Stimulated activated CD4-positive, alpha-beta T cell treated with anti-CD3 and anti-CD28 coated beads, Interleukin-15, amount 100 ng/mL, for 48 hours (primary cell): ENCODE measurements at places on chromosomes 6 and 20.

DNA sequence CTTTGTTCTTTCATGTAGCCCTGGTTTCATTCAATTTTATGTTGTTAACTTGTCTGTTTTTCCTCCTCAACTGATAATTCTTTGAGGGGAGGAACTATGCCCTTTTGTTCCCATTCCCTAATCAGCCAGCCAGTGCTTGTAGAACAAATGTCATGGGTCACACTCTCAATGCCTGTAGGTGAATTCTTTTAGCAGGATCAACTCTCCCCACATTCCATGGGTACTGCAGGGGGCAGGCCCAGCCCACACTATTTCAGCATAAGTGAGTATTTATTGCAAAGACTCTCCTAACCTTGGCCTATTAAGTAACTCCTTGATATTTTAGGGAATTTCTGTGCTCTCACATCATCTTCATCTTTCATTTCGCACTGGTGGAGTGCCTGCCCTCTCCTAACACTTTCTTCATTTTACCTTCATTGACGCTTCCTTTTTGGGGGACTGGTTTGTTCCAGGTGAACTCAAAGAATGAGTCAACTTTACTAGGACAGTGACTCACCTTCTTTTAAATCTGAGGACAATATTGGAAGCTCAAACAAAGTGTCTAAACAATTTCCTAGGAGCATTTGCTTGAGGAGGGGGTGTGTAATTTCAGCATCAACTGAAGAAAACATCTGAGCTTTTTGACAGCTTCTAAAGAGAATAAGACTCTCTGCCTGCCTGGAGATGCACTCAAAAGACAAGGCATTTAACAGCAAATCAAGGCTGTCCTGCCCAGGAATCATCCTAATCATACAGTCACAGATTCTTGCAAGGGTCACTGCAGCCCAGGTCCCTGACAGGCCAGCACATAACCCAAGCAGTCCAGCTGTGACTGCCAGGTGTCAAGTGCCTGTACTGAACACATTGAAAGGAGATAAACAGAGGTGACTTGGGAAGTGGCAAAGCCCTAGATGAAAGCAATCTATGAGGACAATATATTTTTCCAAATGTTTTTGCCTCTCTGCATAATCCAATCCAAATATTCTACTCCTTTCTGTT, 263.9 kb upstream of the PRND start:
- no peak for DNase-seq

- DNase-seq, result no peak
Measured at GRCh38 chr6:90612313-90612680, 25.4 kb upstream of the MAP3K7 start.

- DNase-seq, result no peak
Measured at GRCh38 chr6:52787917-52788316, 15.7 kb downstream of the GSTA1 start.

GRCh38 chr20:12687476-12687875, 321.3 kb upstream of the SPTLC3 start:
- DNase-seq, result no peak

GRCh38 chr20:52235129-52235528, 43.5 kb upstream of the ZFP64 start:
- no peak for DNase-seq

GRCh38 chr6:133245422-133245903, 4.3 kb downstream of the EYA4 start:
- no peak for DNase-seq

GRCh38 chr20:55538261-55538908, 466.9 kb downstream of the CBLN4 start:
- DNase-seq, result no peak

- no peak for DNase-seq
Measured at GRCh38 chr20:21126581-21126870, 644 bp downstream of the KIZ start.

GRCh38 chr20:4661191-4661590, 60.5 kb upstream of the PRND start:
- DNase-seq, result no peak

DNA sequence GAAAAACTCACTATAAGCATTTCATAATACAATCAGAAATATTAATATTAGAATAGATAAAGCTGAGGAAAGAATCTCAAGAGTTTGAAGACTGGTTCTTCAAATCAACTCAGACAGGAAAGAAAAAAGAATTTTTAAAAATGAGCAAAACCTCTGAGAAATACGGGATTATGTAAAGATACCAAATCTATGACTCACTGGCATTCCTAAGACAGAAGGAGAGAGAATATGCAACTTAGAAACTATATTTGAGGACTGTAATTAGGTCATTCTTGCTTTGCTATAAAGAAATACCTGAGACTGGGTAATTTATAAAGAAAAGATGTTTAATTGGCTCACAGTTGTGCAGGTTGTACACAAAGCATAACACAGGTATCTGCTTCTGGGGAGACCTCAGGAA, 665.1 kb downstream of the RNF144B start:
- DNase-seq, result no peak

GRCh38 chr20:32685541-32686529, 12.1 kb upstream of the C20orf203 start:
- no peak for DNase-seq

GRCh38 chr6:87241304-87241703, 81.1 kb upstream of the SMIM8 start:
- no peak for DNase-seq

DNA sequence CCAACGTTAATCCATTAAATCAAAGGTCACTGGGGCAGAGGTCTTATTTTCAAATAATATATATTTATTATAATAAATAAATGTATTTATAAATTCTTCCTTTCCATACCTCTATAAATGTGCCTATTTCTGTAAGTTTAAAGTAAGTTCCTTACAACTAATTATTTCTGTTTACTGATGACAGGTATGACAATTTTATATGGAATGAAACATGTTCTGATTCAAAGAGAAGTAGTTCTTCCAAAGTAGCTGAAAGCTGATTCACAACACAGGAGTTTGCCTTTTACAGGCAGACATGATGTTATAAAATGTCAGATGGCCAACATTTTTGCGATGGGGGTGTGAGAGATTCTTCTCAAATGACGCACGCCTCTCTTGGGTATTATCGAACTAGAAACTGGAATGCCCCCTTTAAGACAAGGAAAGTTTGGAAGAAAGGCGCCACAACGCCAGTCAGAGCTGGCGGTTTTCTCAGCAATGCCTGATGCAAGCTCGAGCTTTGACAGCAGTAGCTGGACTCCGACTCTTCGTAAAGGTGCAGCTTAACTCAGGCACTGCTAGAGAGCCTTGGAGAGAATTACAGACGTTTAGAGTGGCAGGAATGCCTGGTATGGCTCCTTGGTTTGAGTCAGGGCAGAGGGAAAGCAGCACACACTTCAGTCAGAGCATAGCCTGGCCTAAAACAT, 92.1 kb downstream of the FOXC1 start:
- DNase-seq, result no peak

GRCh38 chr6:65780691-65781090, 73.7 kb upstream of the EYS start:
- no peak for DNase-seq

DNA sequence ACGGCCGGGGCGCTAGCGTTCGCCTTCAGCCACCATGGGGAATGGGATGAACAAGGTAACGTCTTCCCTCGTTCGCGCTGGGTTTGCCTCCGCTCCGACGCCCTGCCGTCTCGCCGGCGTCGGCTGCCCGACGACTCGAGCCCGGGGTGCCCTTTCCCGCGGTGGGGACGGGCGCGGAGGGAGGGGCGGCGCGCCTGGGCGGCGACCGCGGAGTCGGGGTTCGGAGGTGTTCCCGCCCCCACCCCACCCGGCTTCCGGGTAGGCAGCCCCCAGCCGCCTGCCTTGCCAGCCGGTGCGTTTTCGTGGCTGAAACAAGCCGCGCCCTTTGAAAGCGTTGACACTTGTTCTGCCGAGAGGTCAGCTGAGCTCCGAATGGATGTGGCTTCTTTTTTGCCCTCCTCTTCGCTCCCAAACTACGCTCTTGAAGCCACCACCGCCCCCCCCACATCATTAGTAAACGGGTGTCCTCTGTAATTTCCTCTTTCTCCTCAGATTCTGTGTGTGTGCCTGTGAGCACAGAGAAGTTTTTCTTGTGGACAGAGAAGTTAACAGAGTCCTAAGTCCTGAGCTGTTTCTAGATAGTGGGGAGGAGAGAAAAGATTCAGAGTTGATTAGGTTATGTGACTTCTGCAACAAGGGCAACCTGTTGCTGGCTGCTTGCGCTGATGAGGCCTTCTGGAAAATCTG, 362 bp downstream of the DUSP22 start:
- peak; percentile 65 for DNase-seq

DNA sequence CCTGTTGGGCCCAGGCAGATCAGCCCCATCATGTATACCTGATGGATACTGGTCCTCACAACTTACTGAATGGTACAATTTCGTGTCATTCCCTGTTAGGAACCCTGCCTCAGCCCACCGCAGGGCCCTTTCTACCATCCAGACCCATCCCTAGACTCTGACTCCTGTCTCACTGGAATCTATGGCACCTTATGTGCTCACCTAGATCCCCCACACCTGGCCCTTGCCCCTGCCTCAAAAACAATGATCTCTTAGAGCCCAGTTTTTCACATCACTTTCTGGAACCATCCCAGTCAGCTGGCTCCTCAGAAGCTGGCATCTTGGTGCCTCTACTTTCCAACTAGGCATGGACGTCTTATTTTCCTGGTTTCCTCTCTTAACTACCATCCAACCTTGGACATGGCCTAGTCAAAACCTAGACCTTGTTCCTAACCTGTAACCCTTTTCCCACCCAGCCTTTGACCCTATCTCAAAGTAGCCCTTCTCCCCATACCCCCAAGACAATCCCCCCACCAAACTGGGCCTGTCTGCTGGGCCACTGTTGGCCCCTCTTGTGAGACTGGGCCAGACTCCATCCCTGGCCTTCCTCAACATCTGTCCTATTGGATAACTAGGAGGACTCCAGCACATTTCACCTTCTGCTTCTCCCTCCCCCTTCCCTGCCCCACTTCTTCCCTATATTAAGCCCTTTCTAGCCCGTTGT, 981 bp downstream of the HM13 start:
- no peak for DNase-seq

- no peak for DNase-seq
Measured at GRCh38 chr6:84872996-84873723, 108.8 kb upstream of the TBX18 start.

GRCh38 chr20:64159711-64160110, 4.5 kb upstream of the MYT1 start:
- DNase-seq, result no peak

- DNase-seq, result peak; percentile 63
Measured at GRCh38 chr6:30647242-30648116, 546 bp downstream of the C6orf136 start.

- no peak for DNase-seq
Measured at GRCh38 chr6:139060332-139060731, 31.8 kb downstream of the ABRACL start.

DNA sequence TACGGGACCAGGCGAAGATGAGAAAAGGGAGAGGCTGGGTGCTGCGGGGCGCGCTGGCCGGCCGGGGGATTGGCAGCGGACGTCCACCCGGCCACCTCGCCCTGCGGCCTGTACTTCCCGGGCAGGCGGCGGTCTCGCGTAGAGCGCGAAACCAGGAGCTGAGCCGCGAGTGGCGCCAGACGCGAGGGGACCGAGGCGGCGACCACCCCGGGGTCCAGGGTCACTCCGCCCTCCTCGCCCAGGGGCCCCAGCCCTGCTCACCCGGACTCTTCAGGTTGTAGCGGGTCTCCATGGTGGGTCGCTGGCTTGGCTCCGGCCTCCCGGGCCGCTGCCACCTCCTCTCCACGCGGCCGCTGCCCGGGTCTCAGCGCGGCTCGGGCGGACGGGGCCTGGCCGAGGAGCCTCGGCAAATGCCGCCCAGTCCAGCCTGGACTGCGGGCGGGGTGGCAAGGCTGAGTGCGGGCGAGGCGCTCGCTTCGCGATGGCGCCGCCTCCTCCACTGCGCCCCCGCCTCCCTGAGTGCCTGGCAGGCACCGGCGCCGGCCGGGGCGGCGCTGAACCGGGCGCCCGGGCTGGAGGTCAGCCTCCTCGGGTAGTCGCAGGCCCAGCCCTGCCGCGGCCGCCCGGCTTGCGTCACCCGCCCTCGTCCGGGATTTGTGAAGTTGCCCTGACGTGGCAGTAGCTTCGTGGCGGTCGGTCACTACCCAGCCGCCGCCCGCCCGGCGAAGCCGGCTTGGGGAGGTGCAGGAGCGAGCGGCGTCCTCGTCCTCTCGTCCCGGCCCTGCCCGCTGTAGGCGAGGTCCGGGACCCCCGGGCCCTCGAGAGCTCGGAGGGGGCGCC, at the start of gene UBE2J1:
TSS of gene UBE2J1 (minus strand) at position 445 of the 840 bp plus-strand sequence. CDS start at position 292, 153 bp downstream.
- peak; percentile 40 for DNase-seq

DNA sequence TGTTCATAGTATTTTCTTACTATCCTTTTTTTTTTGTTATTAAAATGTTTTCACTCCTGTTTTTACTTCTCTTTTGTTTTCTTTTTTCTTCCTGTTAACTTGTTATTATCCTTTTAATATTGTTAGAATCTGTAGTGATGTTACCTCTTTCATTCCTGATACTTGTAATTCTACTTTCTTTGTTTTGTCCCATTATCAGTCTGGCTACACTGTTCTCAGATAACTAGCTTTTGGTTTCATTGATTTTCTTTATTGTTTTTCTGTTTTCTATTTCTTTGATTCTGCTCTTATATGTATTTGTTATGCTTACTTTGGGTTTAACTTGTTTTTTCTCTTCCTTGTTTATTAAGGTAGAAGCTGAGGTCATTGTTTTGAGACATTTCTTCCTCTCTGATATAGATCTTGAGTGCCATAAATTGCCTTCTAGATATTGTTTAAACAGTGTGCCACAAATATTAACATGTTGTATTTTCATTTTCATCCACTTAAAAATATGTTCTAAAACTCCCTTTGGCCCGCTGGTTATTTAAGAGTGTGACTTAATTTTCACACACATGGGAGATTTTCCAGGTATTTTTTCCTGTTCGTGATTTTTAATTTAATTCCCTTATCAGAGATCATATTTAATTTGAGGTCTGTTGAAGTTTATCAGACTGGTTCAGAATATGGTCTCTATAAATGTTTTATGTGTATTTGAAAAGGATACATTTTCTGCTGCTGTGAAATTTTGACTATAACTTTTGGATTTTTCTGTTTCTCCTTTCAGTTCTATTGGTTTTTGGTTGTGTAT, 6.7 kb downstream of the XRN2 start:
- no peak for DNase-seq

GRCh38 chr6:149212892-149213801, 104.4 kb upstream of the TAB2 start:
- DNase-seq, result no peak

DNA sequence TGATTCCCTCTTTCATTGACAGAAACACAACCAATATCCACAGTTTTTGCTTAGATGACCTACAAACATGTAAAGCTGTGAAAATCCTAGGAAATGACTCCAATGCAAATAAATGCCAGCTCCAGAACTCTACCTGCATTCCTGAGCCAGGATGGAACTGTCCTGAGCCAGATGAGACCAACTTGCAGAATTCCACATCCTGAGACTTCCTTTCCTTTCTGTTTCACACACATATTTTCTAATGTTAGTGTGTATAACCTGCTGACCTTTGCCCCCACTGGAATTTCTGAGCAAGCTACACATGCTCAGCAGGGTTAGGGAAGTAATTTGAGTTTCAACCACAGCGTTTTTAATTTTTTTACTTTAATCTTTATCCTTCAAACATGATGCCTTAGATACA, 69.6 kb upstream of the ADGRF1 start:
- DNase-seq, result no peak

GRCh38 chr20:32823737-32824588, 4.2 kb downstream of the MAPRE1 start:
- no peak for DNase-seq
